Hindlimb muscle (tissue), 1 donor: ENCODE measurements at places on chromosomes 5 and 9. TPM values are rescaled to one million over a fixed set of nuclear protein-coding genes. Genes with fewer than 3 reads are reported as not detected.

The BARHL1 gene
- not detected for polyA plus RNA-seq

The SOX30 gene
- polyA plus RNA-seq: 0.26 TPM

The GPR150 gene
- 0.22 TPM for polyA plus RNA-seq

The MAN2A1 gene
- 39.6 TPM for polyA plus RNA-seq
